Activated CD4-positive, alpha-beta T cell treated with anti-CD3 and anti-CD28 coated beads, Interleukin-2, amount 50 U/mL, for 24 hours (primary cell): ENCODE measurements at places on chromosomes 3 and 15.

GRCh38 chr15:62940755-62941361 lies 101.7 kb upstream of the TPM1 start:
- DNase-seq, result no peak

DNA sequence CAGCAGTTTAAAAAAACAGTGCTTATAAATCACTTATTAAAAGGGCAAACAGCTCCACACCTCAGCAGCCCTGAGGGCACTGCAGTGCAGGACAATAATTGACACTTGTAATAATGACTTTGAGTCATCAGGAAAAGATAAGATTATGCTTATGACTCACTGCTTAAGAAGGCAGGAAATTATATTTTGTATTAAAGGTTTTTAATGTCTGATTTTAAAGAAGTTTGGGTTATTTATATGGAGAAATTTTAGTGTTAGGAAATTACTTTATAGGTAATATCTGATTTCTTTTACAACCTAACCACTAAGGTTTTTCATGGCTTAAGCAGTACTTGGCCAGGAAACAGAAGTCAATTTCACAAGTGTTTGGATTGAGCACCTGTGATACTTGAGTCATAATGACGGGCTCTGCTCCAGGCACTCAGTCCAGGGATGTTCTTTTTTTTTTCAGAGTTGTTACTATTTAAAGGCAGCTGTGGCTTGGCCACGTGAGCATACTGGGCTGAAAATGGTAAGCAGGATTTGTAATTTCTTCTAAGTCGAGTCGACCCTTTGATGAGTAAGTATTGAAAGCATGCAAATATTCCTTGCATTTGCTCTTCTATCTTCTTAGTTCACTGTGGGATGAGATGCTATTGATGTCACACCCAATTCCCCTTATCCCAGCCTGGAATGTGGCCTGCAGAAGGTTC lies 21.6 kb upstream of the SLC6A20 start:
- no peak for DNase-seq

DNA sequence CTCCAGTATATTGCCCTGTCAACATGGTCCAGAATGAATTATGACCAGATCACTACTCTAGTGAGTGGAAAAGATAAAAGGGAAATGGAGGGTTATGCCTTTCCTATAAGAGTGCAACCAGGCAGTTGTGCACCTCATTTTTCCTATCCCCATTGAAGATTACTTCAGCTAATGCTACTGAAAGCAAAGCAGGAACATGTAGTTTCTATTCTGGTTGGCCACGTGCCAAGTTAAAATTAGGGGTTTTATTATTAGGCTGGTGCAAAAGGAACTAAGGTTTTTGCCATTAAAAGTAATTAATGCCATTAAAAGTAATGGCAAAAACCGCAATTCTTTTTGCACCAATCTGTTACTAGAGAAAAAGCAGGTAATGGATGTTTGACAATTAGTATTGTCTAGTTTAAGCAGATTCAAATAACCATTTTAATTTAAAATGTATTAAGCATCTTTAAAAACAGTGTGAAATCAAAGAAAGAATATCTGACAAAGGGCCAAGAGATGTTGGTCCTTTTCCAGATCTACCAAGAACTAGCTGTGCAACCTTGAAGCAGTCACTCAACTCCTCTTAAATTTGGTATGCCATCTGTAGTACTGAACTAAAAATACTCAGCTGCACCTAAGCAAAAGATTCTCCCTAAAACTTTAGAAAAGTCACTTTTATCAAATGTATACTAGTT lies 567.5 kb upstream of the CCDC54 start:
- DNase-seq, result no peak

DNA sequence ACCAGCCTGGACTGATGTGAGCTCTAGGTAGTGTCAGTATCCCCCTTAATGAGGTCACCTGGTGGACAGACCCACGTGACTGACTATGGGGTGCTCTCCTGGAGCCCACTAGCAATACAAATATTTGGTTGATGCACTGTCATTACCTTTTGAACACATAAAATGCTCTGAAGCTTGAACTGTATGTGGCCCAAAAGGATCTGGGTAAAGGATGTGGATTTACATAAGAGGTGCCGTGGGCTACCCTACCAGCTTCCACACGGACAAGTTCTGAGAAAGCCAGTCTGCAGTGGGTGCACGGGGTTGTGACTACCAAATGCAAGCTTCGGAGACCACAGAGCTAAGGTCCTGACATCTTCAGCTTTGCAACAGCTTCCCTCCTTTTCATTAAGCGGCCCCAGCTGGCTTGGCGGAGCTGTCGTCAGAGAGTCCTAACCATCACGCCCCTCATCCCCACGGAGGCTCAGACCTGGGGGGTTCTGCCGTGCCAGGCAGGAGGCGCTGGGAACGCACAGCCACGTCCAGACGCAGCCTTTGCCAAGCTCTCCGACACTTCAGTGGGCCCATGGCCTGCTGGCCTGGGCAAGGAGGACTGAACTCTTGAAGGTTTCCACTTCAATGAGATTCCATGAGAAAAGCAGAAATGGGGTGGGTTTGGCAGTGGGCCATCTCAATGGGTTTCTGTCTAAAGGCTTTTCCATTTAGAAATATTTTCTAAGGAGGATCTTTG lies 228.3 kb downstream of the ADAMTS17 start:
- no peak for DNase-seq

DNA sequence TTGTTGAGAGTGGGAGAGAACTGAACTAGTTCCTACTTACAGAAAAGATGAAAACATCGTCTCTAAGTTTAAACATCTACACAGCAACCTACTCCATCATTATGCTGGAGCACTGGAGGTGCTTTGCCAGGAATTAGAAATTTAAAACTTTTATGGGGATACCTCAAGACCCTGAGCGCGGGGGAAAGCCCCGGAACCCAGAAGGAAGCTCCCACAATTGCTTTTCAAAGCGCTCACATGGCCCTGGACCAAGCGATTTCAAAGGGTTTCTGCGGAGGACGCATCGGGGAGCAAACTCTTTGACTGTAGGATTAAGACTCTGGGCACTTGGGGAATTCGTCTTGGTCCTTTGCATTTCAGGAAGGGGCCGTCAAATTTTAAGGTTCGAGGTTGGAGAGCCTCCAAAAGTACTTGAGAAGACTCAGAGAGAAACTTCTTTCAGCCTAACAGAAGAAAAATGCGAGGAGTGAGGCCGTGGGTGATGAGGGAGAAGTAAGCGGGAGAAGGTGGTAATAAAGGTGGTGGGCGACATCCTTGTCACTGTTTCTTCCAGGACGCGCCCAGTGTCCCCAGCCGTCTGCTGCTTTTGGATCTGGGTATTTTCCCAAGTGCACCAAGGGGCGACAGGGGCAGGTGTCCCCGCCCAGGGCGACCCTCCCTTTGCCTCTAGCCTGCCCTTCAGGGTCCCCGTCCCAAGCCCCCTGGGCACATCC lies 591 bp downstream of the PROK2 start:
- DNase-seq, result no peak

DNA sequence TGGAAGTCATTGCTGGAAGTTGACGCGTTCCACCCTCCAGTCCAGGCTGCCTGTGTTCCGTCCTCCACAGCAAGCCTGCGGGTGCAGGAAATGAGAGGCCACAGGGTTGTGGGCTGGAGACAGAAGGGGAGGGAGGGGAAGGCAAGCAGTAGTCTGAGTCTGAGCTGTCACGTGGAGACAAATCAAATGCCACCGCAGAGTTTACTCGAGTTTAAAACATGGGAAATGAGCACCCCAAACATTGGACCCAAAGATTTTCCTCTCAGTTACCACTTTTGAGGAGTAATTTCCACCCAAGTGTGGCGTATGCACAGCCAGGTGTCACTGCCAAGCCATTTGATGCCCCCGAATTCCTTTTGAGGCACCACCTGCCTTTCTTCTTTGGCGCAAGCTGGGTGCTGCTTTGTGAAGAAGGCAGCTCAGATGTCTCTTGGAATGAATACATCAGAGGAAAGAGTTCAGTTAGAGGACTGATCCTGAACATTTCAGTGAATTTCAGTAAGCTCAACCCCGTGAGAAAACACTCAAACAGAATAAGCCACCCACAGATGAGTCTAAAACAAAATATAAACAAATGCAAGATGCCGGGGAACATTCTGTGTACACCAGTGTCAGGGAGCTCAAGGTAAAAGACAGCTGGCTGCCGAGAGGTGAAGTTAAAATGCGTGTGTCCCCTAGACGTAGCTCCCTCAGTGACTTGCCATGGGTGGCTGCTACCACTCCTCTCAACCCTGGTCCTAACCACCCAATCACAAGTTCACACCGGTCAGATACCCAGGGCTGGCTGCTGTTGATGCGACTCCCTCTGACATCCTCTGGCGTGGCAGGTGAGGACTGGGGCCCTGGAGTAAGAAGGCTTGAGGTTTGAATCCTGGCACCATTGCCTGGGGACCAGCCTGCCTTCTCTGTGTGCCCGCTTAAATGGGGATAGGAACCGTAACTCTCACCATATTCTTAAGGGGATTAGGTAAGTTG lies 203.8 kb downstream of the UACA start:
- DNase-seq, result peak; percentile 57

DNA sequence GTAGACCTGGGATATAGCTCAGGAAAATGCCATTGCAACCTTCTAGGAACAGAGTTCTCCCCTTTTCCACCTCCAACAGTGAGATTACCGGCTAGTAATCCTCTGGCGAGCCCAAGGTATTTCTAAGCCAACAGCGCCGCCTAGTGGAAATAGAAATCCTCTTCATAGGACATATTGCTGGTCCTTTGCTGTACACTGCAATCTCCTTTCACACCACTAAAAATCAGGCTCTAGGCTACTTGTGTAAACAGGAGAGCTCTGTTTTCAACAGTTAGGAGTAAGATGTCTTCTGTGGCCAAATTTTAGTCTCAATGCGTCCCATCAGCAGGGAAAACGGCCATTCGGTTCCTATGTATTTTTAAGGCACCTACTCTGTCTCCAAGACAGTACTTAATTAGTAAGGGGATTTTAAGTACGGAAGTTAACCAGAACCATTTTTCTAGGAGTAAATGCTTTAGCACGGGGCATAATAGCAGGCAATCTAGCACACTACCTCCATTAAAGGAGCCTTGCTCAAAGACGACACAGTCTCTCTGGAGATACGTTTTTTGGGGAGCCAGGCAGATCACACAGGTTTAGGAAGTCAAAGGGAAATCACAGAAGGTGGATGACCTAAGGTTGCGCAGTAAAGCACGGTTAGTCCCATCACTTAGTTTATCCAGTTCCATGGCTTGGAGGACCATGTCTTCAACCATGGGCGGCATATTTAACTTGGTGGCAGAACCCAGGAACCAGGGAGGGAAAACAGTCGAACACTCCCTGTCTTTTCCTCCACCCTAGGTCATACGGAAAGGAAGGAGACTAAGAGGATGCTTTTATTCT lies 43.8 kb downstream of the NCEH1 start:
- peak; percentile 81 for DNase-seq

- DNase-seq, result peak; percentile 59
Measured at GRCh38 chr3:39383045-39383880, at the start of gene SLC25A38. TSS of gene SLC25A38 (plus strand) at chr3:39383370. CDS start at chr3:39383725, 355 bp downstream.

GRCh38 chr3:149895769-149896168 lies 74.9 kb downstream of the PFN2 start:
- DNase-seq, result no peak

GRCh38 chr3:151615464-151615863 lies 118.3 kb upstream of the AADACL2 start:
- DNase-seq, result no peak

- no peak for DNase-seq
Measured at GRCh38 chr3:195101927-195102608, 168.9 kb downstream of the XXYLT1 start.

DNA sequence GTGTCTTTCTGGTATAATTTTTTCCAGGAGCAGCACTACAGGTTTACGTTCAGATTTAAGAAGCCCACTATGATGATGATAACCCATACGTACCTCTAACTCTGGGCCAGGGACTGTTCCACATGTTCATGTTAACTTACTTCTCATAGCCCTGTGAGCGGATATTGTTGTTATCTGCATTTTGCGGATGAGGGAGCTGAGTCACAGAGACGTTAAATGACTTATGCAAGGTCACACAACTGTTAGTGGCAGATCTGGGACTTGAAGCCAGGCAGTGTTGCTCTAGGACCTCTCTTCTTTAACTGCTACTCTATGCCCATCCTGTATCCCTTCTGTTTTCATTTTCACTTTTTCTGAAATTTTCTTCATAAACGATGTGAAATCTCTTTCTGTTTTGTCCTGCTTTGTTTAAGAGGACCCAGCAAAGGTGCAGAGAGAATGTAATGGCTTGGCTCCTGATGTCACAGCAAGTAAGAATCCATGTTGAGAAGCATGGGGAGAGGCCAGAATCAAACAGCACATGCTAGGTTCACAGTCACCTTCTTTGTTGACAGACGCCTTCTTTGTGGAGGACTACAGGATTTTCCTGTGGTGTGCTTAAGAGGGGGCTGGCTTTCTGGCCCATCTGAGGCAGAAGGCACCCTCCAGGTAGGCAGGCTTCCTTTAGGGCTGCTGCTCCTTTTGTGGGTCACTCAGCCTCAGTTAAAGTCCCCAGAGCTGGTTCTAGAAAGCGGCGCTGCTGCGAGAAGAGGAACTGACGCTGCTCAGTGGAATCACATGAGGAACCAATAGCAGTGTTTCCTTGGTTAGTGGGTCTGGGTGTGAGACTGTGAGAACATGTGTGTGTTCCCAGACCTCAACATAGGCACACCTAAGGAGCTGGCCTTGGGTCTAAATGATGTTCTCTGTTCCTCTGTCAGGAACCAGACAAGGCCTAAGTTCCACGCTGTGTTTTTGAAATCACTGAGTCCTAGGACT lies 121.6 kb downstream of the TMEM108 start:
- no peak for DNase-seq

DNA sequence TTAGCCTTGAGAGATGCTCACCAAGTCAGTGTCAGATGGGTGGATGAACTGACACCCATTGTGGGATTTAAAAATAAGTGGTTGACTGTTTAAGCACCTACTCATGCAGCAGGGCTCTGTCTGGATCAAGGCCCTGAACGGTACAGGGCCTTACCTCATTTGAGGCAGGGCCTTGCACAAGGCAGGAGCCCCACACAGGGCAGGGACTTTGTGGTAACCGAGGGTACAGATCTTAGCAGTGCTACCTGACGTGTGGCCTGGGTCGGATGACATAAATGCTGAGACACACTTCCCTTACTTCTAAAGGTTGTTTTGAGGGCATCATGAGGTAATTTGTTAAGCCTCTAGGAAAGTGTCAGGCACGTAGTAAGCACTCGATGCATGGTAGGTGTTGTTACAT lies 59.5 kb upstream of the PLXNA1 start:
- no peak for DNase-seq

DNA sequence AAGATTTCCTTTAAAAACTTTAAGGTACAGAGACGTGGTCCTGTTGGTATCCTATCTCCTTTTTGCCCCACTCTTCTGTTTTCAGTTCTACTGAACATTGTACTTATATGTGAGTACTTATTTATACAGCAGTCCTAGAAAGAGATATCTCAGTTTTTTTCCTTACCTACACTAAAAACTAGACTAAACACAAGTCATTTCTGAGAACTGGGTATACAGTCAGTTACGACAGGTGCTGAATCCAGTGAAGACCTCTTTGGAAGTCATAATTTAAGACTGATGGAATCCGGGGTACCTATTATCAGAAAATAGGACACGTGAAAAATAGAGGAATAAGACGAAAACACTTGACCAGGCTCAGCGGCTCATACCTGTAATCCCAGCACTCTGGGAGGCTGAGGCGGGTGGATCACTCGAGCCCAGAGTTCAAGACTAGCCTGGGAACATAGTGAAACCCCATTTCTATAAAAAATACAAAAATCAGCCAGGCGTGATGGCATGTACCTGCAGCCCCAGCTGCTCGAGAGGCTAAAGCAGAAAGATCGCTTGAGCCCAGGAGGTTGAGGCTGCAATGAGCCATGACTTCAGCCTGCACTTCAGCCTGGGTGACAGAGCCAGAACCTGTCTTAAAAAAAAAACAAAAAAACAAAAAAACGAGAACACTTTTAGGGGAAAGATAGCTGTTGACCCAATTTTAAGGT lies 76.3 kb downstream of the KLHL25 start:
- no peak for DNase-seq
